B cell (primary cell): ENCODE measurements at places on chromosomes 2 and 18. TPM values are rescaled to one million over a fixed set of nuclear protein-coding genes. Genes with fewer than 3 reads are reported as not detected.

DNA sequence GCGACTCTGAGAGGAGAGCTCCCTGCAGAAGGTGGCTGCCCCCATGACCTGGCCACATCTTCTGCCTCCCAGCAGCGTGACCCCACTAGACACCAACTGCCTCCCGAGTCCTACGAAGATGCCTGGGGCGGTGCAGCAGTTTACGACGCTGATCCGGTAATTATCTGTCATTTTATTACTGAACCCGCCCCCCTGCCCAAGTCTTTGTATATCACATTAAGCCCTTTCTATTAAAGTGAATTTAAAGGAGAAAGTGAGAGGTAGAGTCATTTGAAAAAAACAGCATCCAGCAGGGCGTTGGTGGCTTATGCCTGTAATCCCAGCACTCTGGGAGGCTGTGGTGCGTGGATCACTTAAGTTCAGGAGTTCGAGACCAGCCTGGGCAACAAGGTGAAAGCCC, 33.4 kb downstream of the ABCG8 start:
- DNase-seq = no peak

Gene INPP1
- total RNA-seq = 3.7 and 4.6 TPM in 2 replicates

DNA sequence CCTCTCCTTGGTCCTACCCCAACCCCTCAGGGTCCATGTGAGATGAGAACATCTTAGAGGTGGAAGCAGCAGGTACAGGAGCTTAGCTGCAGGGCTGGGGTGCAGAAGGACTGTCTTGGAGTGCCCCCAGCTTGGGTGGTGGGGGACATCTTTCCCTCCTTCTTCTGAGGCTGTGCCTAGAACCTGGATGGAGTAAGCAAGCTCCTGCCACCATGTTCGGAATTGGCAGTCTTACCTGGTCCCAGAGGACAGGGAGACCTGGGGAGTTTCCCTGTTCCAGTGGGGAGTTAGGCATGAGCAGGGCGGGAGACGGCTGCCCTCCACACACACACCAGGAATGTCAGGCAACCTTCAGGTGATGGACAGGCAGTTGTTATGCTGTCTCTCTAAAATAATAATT, 131.0 kb upstream of the COPS8 start:
- no peak for DNase-seq

Gene DCDC2C
- total RNA-seq = not detected in 2 replicates
